HepG2 (cell line): ENCODE measurements at places on chromosomes 3 and 15.

DNA sequence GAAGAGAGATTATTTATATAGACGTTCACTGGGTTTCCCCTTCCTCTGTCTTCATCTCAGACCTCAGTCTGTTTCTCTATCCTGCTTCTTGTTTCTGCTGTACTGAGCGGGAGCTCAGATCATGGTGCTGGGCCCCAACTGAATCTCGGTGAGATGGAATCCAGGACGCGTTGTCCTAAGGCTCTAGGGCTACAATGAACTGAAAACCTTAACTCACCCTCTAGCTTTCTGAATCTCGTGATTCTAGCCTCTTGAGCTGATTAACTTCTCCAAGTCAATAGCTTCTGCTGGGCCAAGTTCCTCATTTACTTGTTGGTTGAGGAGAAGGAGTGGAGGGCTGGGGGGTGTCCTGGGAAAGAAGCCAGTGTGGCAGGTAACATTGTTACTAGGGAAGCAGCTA, 32.7 kb upstream of the MAP3K13 start:
- DNase-seq, result no peak

- DNase-seq, result no peak
These were observed 1.5 kb downstream of the UBE2Q2 start for GRCh38 chr15:75844629-75845335.

DNA sequence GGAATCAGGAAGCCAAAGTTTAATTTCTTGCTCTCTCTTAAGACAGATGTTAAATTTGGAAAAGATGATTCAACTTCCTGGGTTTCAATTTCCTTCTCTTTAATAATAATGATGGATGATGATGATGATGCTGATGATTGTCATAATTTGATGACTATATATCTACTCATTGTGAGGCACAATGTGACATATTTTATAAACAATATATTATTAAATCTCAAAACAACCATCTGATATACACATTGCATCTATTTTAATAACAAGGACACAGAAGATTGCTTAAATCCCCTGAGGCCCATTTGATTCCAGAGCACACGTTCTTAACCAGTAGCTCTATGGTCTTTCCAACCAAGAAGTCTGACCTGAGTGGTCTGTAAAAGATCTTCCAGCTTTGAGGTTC, 124.0 kb downstream of the CNTN6 start:
- no peak for DNase-seq

GRCh38 chr3:185605566-185605965, 19.5 kb downstream of the SENP2 start:
- no peak for DNase-seq

GRCh38 chr3:194487289-194488054, 670 bp upstream of the ATP13A3 start:
- DNase-seq, result no peak

DNA sequence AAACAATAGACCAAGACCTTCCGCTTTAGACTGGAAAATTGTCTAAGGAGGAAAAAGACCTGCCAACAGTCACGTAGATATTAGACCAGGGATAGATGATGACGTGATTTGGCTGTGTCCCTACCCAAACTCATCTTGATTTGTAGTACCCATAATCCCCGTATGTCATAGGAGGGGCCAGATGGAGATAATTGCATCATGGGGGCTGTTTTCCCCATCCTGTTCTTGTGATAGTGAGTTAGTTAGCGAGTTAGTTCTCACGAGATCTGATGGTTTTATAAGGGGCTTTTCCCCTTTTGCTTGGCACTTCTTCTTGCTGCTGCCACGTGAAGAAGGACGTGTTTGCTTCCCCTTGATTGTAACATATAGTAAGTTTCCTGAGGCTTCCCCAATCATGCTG, 31.7 kb upstream of the SUCLG2 start:
- no peak for DNase-seq

DNA sequence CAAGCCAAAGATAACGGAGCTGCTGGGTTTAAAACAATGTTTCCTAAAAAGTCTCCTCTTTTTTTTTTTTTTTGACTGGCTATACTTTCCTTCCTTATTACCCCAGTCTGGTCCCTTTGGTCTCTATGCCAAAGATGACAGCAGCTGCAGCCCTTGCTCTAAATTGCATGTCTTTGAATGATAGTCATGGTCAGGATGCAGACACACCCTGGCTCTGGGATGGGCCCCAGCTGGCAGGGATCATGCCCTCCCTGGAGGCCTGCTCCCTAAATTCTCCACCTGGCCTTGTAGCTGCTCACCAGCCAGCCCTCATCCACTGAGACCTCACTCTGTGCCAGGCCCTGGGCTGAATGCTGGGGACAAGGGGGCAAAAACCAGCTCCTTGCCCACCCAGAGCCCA, 95.8 kb downstream of the MESD start:
- DNase-seq, result no peak

DNA sequence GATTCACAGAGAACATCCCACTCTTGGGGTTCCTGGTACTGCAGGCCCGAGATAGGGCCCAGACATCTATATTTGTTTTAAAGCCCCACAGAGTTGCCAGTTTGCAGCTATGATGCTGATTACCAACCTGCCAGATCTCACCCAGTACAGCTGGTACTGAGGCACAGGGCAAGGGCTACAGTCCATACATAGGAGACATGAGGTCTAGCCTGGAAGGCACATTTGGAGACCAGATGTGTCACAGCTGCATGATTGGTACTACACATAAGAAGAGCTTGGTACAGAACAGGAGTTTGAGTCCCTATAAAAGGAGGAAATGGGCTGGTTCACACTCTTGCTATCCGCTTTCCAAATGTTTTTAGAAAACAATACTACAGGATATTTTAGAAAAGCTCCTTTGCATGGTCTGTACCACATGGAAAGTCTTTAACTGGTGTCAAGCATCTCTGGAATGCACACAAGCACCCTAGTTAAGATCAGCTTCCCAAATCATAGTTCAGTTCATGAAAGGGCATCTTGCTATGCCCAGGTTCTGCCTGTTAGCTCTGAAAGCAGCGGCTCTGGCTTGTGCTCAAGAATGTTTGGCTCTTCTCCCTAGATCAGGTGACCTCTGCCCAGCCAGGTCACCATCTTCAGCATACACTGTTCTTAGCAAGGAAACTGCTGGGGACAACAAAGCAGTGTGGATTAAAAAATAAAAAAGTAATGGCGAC, 20.6 kb downstream of the MTMR14 start:
- no peak for DNase-seq

GRCh38 chr15:38867556-38867955, 302.9 kb upstream of the RASGRP1 start:
- DNase-seq, result no peak

- DNase-seq, result no peak
These were observed 114.6 kb downstream of the SHQ1 start for GRCh38 chr3:72733676-72734075.

GRCh38 chr3:10521772-10522441, 16.5 kb upstream of the ATP2B2 start:
- DNase-seq, result no peak

- DNase-seq, result peak; percentile 22
These were observed 5.7 kb upstream of the MYL3 start for GRCh38 chr3:46868948-46869347.

- peak; percentile 6 for DNase-seq
These were observed 620.3 kb upstream of the AGTR1 start for GRCh38 chr3:148077318-148077923.

DNA sequence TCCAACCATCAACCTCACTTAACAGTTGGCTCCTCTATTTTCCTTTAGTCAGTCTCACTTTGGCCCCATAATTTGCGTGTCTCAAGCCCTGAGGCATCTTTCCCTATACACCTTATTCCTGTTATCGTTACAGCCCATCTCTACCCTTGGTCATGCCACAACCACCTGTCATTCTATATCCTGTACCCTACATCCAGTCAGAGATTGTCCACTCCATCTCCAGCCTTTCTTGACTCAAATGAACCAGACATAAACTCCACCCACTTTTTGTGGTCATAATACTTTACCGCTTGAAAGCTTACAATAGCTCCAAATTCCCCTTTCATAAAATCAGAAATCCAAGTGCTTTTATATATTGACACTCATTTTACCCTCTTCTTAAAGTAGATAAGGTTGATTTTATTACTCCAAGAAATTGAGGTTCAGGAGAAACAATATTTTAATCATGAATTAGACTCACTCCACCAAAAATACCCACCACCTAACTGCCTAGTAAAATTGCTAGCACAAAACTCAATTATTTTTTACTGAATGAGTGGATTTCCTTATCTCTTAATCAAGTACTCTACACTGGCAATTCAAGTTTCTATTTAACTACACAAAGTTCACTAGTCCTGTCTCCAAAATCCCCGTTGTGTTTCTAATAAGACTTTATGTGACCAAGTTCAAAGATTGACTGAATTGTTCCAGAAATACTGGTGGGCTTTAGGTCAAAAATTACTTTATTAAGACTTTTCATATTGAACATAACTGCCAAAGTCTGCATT, 9.1 kb downstream of the CCR4 start:
- no peak for DNase-seq

DNA sequence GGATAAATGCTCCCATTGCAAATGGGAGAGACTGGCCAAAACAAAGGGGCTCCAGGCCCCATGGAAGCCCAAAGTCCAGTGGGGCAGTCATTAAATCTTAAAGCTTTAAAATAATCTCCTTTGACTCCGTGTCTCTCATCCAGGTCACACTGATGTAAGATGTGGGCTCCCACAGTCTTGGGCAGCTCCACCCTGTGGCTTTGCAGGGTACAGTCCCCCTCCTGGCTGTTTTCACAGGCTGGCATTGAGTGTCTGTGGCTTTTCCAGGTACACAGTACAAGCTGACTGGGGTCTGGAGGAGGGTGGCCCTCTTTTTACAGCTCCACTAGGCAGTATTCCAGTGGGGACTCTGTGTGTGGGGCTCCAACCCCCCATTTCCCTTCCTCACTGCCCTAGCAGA, 45.9 kb downstream of the NIPA2 start:
- DNase-seq, result peak; percentile 7

- no peak for DNase-seq
These were observed 22.6 kb downstream of the LMCD1 start for GRCh38 chr3:8524249-8524648.

DNA sequence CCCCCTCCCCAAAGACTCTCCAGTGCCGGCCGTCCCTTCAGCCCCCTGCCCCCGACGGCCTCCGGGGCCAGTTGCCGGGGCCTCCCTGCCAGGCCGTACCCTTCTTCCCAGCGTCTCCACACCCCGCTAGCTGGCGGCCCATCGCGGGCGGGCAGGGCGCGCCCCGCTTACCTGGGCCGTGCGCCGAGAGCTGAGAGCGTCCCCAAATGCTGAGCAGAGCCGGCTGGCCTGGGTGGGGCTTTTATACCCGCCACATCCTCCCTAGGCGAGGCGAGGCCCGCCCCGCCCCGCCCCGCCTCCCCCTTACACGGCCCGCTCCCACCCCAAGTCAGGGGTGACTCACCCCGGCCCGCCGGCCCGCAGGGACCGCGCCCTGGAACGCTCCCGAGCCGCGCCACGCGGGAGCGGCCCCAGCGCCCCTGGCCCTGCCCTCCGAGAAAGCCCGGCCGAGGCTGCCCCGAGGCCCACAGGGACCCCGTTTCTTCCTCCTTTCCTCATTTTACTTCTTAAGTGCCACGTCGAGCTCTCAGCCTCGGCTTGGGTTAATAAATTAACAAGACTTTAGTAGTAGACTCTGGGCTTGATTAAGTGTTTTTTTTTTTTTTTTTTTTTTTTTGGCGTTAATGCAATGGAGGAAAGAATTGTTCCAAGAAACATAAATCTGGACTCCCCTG, at the start of gene ANXA2:
TSS of gene ANXA2 (minus strand) at position 215 of the 674 bp plus-strand sequence. CDS start 11,911 bp downstream, outside the sequence.
- no peak for DNase-seq

DNA sequence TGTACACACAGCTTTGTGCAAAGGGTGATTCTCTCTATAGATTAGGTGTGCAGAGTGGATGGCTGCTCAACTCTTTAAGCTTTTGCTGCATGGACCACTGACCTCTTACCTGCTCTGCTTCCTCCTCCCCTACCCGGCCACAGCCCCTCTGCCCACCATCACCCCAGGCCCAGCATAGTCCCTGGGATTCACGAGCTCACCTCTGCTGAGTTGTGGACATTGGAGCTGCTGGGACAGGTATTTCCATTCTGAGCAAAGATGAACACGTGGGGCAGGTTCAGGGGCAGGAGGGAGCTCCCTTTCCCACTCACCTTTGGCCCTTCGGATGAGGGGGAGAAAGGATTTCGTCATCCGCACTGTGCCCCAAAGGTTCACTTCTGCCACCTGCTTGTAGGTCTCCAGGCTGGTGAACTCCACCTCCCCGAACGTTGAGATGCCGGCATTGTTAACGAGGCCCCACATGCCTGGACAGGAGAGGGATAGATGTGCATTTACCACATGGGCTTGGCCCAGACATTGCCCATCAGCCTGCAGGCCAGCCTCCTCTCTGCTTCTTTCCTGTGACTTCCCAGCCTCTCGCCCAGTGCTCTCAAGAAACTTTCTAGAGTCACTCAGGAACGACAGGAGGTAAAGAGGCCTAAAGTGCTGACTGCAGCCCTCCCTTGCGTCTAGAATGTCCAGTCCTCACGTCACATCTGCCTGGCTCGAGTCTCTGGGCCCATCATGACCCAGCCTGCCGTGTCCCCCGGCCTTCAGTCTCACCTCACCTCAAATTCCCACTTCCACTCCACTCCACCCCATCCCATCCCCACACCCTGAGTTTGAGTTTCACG, 41.6 kb downstream of the BDH1 start:
- DNase-seq, result no peak

DNA sequence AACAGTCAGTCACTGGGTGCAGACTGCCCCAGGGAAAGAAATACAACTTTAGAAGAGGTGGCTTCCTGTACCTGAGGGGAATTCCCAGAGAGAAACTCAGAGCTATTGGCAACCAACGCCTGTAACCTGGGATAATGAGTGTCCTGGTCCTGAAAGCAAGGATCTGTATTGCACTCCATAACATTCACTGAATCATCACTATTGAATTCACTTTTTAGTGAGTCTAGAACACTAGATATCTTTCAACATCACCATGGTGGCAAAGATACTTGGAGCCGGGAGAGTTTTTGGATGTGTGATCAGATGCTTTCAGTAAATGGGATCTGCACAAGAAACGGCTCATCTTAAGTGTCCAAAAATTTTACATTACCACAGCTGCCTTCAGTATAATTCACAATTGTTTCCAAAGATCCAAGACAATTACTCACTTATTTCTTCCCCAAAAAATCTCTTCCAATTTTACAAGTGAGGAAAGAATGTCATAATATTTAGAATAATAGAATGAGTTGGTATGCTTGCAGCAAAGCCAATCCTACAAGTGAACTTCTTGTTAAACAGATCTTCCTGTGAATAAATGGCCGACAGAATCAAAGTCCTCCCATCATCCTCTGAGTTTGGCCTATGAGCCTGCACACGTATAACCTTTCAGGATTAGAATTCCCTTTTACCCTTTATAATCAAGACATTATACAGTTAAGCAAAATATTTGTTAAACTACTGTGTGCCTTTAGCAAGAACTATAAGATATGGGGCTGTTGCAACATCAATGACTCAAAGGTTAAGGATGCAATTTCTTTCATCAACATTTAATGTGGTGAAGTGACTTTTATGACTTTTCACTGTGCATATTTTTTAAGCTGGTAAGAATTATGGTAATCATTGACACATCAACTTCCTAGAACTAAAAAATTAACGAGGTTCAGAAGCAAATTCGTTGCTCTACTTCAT, 243.3 kb upstream of the COL8A1 start:
- no peak for DNase-seq

DNA sequence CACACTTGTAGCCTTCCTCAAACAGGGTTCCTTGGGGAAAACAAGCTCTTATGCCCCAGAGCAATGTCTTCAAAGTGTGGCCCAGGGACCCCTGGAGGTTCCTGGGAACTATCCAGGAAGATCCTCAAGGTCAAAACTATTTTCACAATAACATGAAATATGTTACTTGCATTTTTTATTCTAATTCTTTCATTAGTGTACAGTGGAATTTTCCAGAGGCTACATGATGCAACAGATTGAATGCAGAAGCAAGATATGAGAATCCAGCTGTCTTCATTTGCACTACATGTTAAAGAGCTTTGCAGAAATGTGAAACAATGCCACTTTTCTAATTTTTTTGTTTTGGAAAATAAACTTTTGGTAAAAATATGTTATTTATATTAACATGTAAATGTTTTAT, 190.9 kb downstream of the SLC9A9 start:
- no peak for DNase-seq
